ENCODE measurements at places on chromosomes 12 and 14.

DNA sequence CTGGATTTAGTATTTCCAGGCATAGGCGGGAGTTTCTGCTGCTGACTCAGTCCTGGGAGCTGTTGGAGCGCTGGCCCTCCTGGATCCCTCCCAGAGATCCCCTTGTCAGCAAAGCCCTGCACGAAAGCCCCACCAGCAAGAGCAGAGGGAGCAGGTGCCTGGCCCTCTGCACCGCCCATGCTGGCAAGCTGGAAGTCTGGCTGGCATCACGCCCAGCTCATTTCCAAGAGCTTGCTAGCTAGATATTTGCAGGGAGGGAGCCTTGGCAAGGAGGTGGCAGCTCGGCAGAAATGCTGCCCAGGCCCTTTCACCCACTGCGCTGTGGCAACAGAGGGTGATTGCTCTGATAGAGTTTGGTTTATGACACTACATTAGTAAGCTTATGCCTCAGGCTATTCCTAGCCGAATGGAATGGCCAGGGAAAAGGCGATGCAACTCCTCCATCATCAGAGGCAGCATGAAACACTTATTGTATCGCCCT lies 193.9 kb downstream of the EMP1 start:
- no peak for DNase-seq

- DNase-seq = no peak
Observed at GRCh38 chr14:28584951-28585350, 181.6 kb upstream of the FOXG1 start.

DNA sequence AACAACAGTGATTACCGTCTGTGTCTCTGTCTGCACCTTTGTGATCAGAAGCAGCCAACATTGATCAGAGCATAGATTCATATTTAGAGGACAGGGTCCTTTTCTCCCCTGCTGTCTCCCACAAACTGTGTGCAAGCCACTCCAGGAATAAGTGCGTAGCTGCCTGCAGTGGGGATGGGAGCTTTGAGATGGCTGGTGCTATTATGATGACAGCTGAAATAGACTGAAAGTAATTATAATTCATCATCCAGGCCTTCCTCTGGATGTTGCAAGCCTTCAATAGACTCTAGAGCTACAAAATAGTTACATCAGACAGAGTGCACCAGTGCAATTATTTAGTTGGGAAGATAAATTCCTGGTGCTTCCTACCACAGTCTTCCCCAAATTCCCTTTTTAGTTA lies 68.1 kb downstream of the BORCS5 start:
- no peak for DNase-seq

- DNase-seq = peak; percentile 59
Observed at GRCh38 chr14:105086833-105087307, 21.6 kb upstream of the GPR132 start.

GRCh38 chr12:27333403-27334009 lies 870 bp downstream of the BMAL2 start:
- DNase-seq = peak; percentile 64

- DNase-seq = no peak
Observed at GRCh38 chr14:95510804-95511203, 5.6 kb downstream of the SYNE3 start.

DNA sequence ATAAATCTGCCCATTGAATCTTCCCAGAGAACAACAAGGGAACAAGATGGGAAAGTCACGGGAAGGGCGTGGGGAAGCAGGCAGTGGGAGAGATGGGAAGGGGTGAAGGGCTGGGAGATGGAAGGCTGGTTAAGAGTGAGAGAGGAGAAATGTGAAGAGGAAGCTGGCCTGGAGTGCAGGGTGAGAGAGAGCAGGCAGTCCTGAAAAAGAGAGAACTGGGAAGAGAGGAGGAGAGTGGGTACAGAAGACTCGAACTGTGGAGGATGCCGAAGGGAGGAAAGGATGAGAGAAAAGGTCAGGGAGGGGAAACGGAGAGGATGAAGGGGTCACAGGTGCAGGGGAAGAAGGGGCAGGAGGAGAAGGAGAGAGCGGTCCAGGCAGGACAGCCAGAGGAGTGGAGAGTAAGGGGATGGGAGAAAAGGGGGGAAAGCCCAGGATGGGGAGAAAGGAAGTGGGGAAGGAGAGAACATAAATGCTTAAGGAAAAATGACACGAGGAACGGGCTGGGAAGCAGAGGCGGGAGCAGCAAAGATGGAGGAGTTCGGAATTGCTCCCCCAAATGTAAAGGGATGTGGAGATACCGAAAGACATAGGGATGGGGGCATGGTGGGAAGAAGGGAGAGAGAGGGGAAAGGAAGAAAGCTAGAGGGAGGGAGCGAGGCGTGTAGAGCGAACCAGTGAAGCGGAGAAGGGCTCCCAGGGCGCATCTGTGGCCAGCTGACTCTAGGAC lies 1.2 kb downstream of the PIANP start:
- DNase-seq = no peak

GRCh38 chr12:92485351-92486348 lies 217.1 kb upstream of the PLEKHG7 start:
- no peak for DNase-seq

- DNase-seq = peak; percentile 53
Observed at GRCh38 chr12:21656905-21657325, 727 bp downstream of the LDHB start.

DNA sequence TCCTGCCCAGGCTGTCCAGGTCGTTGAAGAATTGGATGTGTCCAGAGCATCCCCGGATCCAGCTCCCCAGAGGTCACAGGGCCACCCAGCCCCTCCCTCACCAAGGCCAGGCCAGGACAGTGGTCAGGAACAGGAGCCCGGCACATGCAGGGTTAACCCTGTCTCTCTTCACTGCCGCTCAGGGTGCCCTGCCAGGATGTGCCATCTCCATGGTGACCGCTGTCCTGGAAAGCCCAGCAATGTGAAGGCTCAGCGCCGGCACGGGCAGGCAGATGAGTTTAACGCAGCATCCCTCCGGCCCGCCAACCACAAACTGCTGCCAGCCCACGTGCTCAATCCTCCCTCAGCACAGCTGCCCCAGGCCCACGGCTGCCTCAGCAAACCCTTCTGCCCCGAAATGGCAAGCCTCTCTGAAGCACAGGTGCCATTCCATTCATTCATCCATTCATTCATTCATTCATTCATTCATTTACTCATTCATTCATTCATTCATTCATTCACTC lies 4.4 kb downstream of the TMEM179 start:
- DNase-seq = no peak

- no peak for DNase-seq
Observed at GRCh38 chr12:108793756-108794441, 62.6 kb upstream of the CORO1C start.

GRCh38 chr12:58288190-58288589 lies 346.8 kb downstream of the ATP23 start:
- no peak for DNase-seq

DNA sequence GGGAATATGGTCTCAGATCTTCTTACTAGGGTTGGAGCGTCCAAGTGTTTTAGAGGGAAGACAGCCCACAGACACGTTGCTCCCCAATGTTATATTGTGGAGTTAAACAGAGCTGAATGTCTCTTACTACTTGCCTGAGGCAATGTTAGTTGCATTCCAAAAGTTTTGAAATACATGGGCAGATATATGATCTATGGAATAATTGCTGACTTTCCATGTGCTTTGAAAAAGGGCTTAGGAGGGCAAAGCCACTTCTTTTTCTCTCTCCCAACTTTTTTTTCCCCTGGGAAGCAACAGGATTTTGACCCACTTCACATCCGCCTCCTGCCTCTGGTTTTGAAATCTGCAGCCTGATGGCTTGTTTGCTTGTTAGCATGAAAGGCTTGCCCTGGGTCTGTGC lies 33.7 kb upstream of the PAX9 start:
- no peak for DNase-seq

GRCh38 chr14:45680531-45680930 lies 427.5 kb upstream of the MIS18BP1 start:
- no peak for DNase-seq

GRCh38 chr12:97875064-97875463 lies 412.5 kb downstream of the RMST start:
- no peak for DNase-seq

- no peak for DNase-seq
Observed at GRCh38 chr12:31485571-31485970, 105.4 kb downstream of the DENND5B start.

- DNase-seq = no peak
Observed at GRCh38 chr12:640773-641172, 22.5 kb downstream of the NINJ2 start.

DNA sequence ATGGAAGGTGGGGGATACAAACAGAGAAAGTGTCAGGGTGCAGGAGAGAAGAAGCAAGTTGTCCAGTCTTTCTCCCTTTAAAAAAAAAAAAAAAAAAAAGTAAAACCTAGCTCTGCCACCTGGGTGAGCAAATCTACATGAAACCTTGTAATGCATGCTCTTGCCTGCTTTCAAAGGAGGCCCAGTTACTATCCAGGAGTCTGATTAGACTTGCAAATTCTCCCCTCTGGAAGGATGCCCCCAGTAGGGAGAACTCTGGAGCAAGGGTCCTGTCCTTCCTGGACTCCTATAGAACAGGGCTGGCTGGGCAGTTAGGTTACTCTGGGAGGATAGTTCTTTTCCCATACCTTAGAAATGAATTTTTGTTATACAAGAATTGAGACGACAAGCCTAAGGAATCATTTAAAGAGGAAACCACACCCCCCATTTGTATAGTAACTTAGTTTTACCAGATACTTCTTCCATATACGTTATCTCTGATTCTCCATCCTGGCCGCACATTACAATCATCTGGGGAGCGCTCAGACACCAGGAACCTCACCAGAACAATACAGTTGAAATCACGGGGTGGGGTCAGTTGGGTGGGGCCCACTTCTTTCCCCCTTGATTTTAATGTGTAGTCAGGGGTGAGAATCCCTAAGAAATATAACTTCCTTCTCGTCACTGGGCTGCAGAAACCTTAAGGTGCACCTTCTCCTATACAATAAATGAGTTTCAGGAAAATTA lies 30.5 kb downstream of the RAB35 start:
- DNase-seq = no peak

DNA sequence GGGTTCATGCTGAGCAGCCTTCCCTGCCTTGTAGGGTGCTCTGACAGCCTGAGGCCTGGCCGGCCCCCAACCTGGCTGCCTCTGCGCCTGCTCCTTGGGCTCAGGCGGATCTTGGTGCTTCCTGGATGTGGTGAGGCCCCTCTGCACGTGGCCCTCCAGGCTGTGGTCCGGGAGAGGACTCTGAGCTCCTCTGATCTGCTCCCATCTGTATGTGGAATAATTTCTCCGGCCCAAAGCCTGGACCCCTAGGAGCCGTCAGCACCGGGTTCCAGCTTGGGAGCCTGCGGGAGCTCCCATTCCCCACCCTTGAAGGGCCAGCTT lies 21.3 kb upstream of the EIF2B2 start:
- DNase-seq = no peak

- DNase-seq = no peak
Observed at GRCh38 chr12:113891167-113891692, 74.9 kb downstream of the RBM19 start.

DNA sequence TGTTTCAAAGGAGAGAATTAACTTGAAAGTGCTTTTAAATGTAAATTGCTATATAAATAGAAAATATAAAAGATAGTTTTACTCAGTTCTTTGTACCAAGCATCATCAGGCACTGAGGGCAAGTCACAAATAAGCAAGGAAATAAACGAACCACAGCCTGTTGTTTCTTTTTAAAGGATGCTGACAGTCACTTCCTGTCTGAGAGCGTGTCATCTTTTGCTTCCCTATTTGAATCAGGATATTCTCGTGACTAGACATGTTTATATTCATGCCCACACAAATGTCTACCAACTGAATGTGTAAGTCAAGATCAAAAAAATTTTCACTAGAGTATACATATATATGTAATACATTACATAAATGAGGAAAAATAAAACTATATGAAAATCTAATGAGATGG lies 31.4 kb upstream of the SLC2A13 start:
- DNase-seq = peak; percentile 81

DNA sequence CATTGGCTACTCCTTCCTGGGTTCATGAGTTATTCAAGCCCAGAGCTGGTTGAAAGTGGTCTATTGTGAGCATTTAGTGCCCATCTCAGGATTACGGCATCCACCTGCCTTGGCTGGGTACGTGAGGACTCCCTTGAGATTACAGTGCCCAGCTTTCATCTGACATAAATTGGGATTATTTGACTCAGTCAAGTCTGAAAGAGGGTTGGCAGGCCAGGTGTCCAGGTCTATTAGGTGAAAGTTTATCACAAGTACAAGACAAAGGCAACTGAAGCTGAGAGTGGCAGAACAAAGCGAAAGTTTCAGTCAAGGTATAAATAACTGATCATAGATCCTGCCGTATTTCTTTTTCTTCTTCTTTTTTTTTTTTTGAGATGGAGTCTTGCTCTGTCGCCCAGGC lies 84.6 kb upstream of the ATF7IP start:
- DNase-seq = peak; percentile 50

DNA sequence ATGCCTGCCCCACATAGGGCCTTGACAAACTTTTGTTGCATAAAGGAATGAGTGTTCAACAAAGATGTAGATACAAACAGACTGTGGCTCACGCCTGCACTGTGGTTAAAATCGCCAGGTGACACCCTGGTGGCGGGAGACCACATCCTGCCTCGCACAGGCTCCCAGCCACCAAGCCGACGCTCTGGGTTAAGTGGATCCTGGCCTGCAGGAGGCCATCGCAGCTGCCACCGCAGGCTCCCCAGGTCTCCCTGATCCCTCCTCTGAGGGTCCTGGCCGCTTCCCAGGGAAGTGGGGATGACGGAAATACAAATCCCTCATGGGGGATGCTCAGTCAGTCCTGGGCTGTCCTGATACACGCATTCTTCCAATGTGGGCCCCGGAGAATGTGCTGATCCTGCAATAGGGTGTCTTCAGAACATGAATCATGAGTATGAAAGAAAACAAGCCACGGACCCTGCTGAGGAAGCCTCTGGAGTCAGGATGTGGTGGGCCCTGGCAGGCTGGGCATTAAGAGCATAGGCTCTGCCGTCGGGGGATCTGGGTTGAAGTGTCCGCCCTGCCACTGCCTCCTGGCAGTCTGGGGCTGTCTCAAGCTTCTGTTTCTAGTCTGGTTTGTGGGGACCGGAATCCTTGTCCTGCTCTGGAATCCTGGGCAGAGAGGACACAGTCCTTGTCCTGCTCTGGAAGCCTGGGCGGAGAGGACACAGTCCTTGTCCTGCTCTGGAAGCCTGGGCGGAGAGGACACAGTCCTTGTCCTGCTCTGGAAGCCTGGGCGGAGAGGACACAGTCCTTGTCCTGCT lies 53.5 kb upstream of the BEGAIN start:
- peak; percentile 64 for DNase-seq

DNA sequence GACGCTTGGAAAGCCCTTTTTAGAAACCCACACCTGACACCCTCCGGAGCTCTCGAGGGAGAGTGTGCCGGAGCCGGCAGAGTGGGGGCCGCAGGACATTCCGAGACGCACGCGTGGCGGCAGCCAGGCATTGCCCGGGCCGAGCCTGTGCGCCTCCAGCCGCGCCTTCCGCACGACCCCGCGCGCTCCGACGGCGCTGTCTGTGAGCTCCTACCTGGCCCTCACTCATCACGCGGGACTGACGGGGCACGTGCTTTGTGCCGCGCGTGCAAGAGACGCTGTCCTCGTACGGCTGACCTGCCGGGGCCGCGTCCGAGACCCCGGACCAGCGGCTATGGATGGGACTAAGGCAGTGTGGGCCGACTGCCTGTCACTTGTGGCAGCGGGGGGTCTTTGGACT lies 5.2 kb downstream of the GALNT9 start:
- no peak for DNase-seq

GRCh38 chr14:68913516-68913915 lies 65.6 kb downstream of the ACTN1 start:
- DNase-seq = no peak

Measured in MM.1S (cell line).